ENCODE measurements at places on chromosomes 5 and 9.

DNA sequence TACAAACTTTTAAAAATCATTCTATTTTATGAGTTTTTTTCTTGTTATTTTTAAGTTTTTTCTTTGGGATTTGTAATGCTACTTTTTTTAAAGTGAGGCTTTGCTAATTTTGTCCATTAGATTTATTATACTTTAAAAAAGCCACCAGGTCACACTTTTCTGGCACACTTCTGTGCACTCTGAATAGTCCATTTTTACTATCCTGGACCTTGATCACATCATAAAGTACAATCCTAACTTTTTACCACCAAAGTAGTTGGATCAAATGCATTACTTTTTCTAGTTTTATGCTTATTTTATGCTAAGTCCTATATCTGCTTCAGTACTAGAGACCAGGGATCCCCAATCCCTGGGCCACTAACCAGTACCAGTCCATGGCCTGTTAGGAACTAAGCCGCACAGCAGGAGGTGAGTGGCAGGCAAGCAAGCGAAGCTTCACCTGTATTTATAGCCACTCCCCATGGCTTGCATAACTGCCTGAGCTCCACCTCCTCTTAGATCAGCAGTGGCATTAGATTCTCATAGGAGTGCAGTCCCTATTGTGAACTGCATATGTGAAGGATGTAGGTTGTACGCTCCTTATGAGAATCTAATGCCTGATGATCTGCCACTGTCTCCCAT, 16.0 kb downstream of the FRRS1L start:
- DNase-seq, result no peak

GRCh38 chr9:104905153-104905901, 22.6 kb downstream of the ABCA1 start:
- no peak for DNase-seq

DNA sequence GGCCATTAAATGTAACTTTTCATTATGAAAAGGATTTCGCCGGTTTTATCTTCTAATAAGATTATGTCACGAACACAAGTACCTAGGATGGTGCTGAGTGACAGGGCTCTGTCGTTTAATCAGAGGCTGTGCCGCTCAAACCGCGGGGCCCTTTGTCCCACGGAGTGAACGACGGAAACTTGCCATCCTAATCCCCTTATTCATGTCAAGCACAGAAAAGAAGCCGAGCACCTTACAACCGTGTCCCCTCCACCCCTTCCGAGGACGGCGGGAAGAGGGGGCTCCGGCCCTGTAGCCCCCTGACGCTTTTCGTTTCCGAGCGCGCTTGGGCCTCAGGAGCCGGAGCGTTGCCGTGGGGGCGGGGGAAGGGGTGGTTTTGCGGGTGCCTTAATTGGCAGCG, 11.2 kb downstream of the LMX1B start:
- no peak for DNase-seq

GRCh38 chr5:135695656-135696313, 117.0 kb upstream of the CXCL14 start:
- DNase-seq, result no peak

- no peak for DNase-seq
Observed at GRCh38 chr5:175728316-175728715, 70.4 kb downstream of the HRH2 start.

DNA sequence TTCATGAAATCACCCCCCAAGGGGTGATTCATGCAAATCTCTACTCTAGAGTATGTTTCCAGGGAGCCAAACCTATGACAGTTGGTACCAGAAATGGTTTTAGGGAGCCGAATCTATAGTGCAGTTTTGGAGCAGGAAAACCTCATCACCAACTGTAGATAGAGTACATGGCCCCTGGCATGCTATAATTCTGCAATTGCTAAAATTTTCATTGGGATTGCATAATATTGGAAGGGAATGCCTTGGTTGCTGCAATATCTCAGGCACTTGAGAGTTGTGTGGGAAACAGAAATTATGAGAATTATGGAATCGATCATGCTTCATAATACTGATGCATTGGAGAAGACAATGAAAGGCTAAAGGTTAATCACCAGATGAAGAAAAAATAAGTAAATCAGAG, 148.2 kb upstream of the PLPPR1 start:
- no peak for DNase-seq

DNA sequence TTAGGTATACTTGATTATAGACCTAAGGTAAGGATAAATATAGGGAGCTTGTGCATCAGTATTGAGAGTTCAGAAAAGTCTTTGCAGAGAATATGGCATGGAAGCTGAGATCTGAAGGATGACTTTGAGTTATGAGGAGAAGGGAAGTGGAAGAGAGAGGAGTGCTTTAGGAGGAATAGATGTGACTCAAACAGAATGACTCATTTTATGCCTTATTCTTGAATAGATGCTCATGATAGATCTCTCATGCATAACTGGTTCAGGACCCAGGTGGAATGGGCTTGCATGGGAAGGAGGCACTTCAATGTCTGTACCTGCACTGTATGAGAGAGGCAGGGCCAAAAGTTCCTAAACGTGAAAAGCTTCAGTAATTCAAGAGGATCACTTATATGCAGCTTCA, 103.3 kb downstream of the CWC27 start:
- no peak for DNase-seq

Data from stimulated activated CD4-positive, alpha-beta T cell treated with anti-CD3 and anti-CD28 coated beads, Interleukin-1b, Interleukin-23, amount 100 ng/mL, for 1 hour (primary cell).